Amniotic epithelial cell (primary cell): ENCODE measurements at places on chromosomes 1 and 21.

DNA sequence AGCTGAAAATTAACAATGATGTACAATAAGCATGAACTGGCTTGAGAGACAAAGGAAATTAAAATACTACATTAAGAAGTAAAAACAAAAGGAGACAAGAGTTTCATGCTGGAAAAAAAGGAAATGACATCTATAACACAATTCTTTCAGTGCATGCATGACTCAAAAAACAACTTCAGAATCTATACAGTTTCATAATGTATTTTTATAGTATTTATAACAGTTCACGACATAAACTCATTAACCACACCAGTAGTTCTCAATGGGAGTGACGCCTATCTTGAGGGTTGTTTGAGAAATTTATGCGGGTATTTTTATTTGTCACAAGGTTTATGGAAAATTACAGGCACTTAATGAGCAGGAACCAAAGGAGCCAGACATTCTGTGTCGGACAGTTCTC lies 168.5 kb downstream of the SMYD3 start:
- no peak for DNase-seq

- DNase-seq = no peak
These were observed 100.8 kb upstream of the TARDBP start for GRCh38 chr1:10911490-10912166.

DNA sequence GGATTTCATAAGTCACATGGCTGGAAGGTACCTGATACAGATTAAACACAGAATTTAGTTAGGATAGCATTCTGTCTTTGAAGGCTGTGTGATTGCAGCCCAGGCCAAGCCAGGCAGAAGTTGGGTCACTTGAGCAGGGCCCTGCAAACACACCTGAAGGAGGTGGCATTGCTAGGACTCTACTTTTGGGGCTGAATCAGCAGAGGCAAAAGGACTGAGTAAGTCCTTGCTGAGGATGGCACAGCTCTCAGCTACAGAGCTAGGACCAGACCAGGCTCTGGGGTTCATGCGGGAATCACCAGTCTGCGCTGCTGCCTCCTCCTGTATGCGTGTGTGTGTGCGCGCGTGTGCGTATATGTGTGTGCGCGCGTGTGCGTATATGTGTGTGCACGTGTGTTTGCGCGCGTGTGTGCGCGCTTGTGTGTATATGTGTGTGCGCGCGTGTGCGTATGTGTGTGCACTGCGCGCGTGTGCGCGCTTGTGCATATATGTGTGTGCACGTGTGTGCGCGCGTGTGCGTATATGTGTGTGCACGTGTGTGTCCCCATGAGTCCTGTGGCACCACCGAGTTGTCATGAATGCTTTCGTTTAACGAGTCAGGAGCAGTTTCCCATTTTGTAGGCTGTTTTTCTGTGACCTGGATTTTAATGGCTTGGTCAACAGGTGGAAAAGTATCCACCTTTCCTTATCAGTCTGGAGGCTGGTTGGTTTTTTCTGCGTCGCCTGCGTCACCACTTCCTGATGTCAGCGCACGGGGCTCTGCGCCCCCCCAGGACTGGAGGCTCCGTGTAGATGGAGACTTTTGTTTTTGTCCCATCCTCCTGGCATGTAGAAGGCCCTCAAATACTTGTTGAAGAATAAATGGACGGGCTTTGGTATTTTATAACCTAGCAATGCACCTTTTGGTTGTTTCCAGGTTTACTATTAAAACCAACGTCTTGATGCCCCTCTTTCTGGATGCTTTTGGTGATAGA lies 34.7 kb downstream of the ADARB1 start:
- no peak for DNase-seq

GRCh38 chr1:108646648-108647269 lies 14.1 kb downstream of the HENMT1 start:
- peak; percentile 92 for DNase-seq

DNA sequence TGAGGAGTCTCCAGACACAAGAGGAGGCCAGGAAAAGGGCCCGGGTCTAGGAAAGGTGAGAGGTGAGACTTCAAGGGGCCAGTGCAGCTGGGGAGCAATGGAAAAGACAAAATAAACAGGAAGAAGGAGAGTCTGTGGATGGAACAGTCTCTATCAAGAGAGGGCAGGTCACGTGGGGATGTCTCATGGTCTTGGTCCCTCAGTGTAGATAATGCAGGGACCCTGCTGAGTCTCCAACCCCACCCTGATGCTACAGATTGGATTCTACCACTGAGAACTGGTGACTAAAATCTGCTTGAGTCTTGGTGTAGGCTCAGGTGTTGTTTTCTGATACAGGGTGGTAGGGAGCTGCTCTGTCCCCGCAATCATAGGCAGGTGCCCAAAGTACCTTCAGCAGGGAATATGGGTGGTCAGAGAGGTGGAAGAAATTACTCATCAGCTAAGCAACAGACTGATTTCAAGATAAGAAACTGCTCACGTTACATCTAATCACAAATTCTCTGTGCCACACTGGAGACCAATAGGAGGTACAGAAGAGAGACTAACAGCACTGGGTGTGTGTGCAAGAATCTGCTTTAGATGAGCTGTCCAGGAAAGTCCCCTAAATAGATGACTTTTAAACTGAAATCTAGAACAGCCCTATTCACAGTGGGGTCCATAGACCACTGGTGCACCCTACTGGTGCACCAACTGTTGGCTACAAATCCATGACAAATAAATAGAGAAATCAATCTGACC lies 101.5 kb upstream of the TLR5 start:
- peak; percentile 6 for DNase-seq

GRCh38 chr1:17795081-17795809 lies 40.1 kb downstream of the ACTL8 start:
- DNase-seq = no peak

- DNase-seq = no peak
These were observed 59.2 kb downstream of the NPHP4 start for GRCh38 chr1:5933050-5933449.

- no peak for DNase-seq
These were observed 161.1 kb upstream of the RRP15 start for GRCh38 chr1:218123968-218124367.

GRCh38 chr1:1539310-1540089 lies 924 bp downstream of the TMEM240 start:
- DNase-seq = peak; percentile 52

DNA sequence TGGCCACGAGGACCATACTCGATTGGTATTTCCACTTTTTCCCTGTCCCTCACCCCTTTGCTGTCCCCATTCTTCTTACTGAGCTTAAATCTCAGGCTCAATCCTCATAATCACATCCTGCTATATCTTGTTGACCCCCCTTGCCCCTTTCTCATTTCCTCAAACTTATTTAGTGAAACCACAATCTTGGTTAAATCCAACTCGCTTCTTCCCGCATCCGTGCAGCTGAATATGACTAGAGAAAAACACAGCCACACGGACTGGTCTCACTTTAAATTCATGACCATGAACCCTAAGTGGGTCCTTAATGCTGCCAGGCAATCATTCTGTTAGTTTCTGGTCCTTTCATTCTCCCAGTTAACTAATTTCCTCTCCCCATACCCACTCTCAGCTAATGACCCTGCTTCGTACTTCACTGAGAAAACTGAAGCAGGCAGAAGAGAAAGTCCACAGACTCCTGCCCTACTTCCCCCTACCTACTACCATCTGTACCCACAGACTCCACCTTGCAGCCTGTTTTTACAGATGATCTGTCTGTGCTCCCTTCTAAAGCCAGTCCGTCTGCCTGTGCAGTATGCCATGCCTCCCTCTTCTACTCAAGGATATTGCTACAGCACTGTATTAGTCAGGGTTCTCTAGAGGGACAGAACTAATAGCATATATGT lies 96.8 kb upstream of the LMO4 start:
- DNase-seq = no peak

- DNase-seq = peak; percentile 26
These were observed 119.9 kb downstream of the FASLG start for GRCh38 chr1:172778456-172779455.

DNA sequence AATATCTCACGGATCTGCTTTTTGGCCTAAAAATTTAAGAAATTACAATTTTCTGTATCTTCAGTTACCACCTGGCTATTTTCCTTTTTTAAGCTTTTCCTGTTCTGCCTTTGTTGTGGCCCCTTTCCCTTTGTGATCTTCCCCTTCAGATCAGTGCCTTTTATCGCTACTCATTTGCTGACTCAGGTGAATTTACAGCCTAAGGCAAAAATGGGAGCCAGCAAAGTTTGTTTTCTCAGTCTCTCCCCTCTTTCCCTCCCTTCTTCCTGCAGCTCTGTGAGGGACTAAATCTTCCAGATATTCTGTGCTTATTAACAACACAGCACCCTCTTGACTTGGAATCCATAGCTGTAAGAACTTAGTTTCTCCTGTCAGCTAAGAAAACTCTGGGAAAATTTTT lies 5.3 kb upstream of the PRRC2C start:
- DNase-seq = no peak

GRCh38 chr1:116311193-116311592 lies 61.9 kb upstream of the ATP1A1 start:
- no peak for DNase-seq

GRCh38 chr1:100960098-100960497 lies 64.2 kb downstream of the SLC30A7 start:
- no peak for DNase-seq

DNA sequence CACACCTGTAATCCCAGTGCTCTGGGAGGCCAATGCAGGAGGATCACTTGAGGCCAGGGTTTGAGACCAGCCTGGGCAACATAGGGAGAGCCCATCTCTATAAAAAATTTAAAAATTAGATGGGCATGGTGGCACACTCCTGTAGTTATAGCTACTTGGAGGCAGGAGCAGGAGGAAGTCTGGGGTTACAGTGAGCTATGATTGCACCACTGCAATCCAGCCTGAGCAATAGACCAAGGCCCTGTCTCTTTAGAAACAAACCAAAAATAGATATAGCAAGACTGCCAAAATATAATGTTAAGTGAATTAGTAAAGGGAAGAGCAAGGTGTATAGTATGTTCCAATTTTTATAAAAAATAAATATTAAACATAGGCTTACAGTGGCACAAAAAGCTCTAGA lies 28.8 kb downstream of the PLEKHO1 start:
- no peak for DNase-seq

GRCh38 chr1:208036106-208036808 lies 125.3 kb upstream of the CD34 start:
- DNase-seq = peak; percentile 38

DNA sequence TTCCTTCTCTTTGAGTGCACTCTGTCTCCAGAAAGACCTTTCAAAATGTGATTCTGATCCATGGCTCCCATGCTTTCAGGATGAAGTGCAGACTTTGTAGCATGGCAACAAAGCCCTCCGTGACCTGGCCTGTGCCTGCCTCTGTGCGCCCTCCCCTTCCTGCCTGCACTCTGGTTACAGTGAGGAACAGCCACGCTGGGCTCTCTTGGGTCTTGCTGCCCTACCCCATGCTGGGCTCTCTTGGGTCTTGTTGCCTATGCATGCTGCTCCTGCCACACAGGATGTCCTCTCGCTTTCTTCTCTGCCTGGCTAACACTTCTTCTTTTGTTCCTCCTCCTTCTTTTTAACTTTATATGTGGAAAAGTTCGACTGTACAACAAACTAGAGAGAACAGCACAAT lies 28.0 kb downstream of the LMOD1 start:
- no peak for DNase-seq

- no peak for DNase-seq
These were observed 9.7 kb upstream of the FRRS1 start for GRCh38 chr1:99776120-99776519.

GRCh38 chr1:1612104-1612400 lies 3.2 kb upstream of the MIB2 start:
- DNase-seq = no peak

GRCh38 chr1:231806623-231807495 lies 180.3 kb downstream of the DISC1 start:
- DNase-seq = peak; percentile 38

- DNase-seq = no peak
These were observed 62.6 kb upstream of the RPL11 start for GRCh38 chr1:23628951-23629387.

DNA sequence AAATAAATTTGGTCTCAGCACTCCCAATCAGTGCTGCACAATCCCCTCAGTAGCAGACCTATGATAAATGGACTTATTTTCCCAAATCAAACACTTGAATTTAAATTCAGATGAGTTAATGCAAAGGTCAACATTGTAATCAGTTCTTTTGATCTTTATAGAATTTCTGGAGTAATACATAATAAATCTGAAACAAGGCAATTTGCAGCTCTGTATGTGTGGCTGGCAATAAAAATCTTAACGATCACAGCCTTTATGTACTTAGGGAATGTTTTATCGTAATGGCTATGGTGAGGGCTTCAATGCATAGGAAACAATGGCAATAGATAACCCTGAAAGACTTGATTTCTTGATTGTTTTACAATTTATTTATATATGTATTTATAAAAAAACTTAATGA lies 91.4 kb downstream of the GPATCH2 start:
- no peak for DNase-seq

- no peak for DNase-seq
These were observed 13.9 kb upstream of the MYCL start for GRCh38 chr1:39915499-39916129.

GRCh38 chr1:33272930-33273329 lies 16.6 kb downstream of the ZNF362 start:
- no peak for DNase-seq

- peak; percentile 82 for DNase-seq
These were observed 5.8 kb upstream of the CTSE start for GRCh38 chr1:206029484-206029883.

GRCh38 chr1:202084791-202085681 lies 37.7 kb upstream of the GPR37L1 start:
- no peak for DNase-seq

- no peak for DNase-seq
These were observed 16.9 kb downstream of the GRHL3 start for GRCh38 chr1:24336075-24336474.

DNA sequence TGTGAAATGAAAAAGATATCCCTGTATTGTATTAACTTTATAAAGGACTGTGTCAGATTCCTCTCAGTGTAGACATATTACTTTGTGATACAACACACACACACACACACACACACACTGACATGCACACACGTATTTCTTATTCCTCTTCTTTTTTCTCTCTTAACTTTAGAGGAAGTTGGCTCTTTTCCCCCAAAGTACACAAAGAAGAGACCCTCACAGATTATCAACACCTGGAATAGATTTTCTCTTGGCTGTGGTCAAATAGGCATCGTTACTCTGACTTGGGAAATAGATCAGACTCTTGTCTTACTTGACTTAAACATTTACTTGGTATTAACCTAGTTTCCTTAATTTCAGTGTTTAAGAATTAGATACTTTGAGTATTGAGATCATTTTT lies 792.8 kb downstream of the ADGRL2 start:
- no peak for DNase-seq

DNA sequence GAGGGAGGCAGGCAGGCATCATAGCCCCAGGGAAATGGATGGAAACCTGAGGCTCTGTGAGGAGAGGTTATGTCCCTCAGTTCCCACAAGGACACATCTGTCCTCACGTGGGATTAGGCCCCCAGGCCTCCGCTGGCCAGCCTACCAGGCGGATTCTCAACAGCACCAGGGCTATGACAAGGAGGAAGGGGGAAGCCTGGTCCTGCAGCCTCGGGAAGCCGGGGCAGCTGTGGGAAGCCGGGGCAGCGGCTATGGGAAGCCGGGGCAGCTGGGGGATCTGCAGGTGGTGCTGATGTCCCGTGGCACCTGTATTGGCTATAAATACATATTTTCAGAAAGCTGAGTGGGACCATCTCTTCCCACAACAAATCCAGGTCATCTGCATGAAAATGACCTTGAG lies 19.7 kb downstream of the BSND start:
- no peak for DNase-seq

GRCh38 chr1:118304722-118305359 lies 119.8 kb upstream of the SPAG17 start:
- no peak for DNase-seq
